ENCODE measurements at places on chromosomes 2 and 18.

GRCh38 chr18:23861805-23862470 lies 152.6 kb upstream of the TTC39C start:
- DNase-seq = no peak

DNA sequence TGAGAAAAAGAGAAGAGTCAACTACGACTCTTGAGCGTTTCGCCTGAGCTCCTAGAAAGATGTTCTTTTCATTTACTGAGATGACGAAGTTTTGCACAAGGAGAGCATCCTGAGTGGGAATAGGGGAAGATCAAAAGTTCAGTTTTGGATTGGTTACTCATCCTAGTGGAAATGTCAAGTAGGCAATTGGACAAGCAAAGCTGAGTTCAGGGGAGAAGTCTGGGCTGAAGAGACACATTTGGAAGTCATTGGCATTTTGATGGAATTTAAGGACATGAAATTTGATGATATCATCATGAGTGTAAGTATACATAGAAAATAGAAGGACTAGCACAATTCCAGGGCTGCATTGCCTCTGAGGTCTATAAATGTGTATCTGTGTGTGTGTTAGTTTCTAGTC lies 416.6 kb downstream of the RAD51AP2 start:
- no peak for DNase-seq

GRCh38 chr2:68458981-68459380 lies 8.1 kb downstream of the FBXO48 start:
- no peak for DNase-seq

GRCh38 chr2:136234261-136234660 lies 116.3 kb upstream of the CXCR4 start:
- no peak for DNase-seq

DNA sequence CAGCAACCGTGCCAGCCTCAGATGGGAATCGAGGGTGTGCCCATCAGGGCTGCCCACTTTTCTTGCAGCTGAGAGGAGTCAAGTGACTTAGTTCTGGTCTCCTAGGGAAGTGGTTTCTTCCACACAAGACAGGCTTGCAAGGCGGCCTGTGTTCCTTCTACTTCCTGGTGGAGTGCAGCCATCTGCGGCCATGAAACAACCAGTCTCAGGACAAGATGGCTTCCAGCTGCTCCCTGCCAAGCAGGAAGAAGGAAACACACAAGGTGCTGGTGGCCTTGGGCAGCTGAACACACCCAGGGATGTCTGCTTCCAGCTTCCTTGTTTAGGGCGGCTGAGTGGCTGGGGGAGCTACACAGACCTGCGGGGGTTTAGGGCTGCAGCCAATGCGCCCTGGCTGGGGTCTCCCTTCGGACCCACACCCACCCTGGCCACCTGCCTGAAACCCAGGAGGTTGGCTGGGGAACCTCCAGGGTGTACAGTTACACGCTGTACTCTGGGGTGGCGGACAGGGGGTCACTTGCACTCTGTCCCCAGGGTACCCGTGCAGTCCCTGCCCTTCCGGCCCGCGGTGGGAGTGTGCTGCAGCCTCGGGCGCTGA lies 34.7 kb downstream of the PTPN18 start:
- DNase-seq = no peak

DNA sequence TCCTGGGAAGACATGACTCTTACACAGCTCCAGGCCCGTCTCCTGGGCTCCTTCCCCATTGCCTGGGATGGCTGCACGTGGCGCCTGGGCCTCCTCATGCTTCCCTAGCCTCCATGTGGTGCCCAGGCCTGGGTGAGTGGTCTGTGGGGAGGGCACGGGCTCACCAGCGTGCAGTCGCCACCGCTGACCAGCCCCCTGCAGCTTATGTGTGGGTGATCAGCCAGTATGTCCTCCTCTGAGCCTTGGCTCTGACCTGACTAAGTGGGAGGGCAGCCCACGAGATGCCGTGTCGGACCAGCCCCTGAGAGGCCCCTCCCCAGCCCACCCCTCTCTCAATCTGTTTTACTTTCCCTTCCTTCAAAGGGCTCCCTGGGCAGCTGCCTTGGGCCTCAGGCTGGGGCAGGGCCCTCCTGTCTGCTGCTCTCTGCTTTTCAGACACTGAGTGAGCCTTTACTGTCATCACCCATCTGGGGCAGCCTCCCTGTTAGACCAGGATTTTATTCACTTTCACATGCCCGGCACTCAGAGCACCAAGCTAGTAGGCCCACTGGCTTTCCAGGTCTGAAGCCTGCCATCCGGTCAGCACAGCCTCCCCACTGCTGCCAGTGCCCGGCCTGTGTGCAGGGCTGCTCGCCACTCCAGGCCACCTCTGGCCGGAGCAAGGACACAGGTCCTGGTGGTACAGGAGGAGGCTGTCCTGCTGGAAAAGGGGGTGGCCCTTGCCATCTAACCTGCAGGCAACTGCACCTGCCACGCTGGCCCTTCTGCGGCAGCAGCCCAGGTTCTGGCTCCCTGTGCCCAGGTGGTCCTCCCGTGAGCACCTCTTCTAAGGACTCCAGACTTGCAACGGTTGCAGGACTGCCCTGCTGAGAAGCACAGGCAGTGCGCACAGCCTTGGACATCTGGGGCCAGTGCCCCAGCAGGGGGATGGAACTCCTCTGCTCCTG lies 84.9 kb upstream of the HPCAL1 start:
- DNase-seq = no peak

- no peak for DNase-seq
Measured at GRCh38 chr2:38427936-38428335, 50.9 kb upstream of the ATL2 start.

DNA sequence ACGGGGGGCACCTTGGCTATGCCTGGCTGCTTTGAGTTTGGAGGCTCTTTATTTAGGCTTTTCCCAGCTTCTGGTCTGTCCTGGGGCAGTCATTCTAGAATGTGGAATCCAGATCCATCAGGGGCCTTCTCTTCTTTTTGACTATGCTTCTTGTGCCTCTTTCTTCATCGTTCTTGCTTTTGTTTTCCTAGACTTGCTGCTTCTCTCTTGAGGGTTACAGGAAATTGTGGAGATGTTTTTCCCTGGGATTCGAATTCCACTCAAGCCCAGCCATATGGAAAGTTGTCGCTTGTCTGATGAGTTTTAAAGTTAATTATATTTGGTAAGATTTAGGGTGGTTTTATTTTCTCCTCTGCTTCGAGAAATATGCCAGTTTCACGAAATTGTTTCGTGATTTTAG lies 2.4 kb downstream of the GLI2 start:
- DNase-seq = no peak

GRCh38 chr2:112005406-112006075 lies 49.5 kb upstream of the TMEM87B start:
- no peak for DNase-seq

DNA sequence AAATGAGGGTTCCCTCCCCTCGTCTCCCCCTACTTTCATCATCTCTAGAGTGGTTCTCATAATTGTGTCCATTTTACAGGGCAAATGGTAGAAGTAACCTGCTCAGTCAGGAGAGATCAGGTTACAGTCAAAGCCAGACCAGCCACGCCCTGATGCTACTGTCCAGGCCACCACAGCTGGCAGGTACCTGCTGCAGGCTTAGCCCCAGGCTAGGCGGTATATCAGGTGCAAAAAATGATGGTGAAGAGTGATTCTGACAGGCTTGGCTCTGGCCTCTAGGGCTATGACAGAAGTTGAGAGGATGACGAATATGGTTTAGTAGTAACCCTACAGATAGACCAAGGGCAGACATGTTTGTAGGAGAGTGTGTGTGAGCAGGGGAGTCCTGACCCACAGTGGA lies 67.1 kb downstream of the HAUS1 start:
- DNase-seq = no peak

GRCh38 chr2:54770676-54771075 lies 47.2 kb downstream of the EML6 start:
- DNase-seq = no peak

DNA sequence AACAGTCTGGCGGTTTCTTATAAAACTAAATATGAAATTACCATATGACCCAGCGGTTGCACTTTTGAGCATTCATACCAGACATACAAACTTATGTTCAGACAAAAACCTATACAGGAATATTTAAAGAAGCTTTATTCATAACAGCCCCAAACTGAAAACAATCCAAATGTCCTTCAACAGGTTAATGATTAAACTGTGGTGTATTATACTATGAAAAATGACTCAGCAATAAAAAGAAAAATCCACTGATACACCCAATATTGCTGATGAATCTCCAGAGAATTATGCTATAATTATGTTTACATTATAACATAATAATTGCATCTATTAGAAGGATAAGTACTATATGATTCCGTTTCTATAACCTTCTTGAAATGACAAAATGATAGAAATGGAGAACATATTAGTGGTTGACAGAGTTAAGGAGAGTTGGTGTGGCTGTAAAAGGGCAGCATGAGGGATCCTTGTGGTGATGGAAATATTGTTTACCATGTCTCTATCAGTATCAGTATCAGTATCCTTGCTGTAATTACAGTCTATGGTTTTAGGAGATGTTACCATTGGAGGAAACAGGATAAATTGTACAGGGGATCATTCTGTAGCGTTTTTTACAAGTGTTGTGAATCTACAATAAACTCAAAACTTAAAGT lies 127.1 kb downstream of the DSC3 start:
- DNase-seq = no peak

GRCh38 chr2:218015586-218016521 lies 13.1 kb upstream of the TNS1 start:
- no peak for DNase-seq

GRCh38 chr2:224190936-224191270 lies 151.8 kb upstream of the SERPINE2 start:
- DNase-seq = no peak

Measured in stimulated activated CD8-positive, alpha-beta memory T cell treated with anti-CD3 and anti-CD28 coated beads, Interleukin-15, amount 100 ng/mL, for 24 hours (primary cell).